ENCODE measurements at places on chromosomes 4 and X.

DNA sequence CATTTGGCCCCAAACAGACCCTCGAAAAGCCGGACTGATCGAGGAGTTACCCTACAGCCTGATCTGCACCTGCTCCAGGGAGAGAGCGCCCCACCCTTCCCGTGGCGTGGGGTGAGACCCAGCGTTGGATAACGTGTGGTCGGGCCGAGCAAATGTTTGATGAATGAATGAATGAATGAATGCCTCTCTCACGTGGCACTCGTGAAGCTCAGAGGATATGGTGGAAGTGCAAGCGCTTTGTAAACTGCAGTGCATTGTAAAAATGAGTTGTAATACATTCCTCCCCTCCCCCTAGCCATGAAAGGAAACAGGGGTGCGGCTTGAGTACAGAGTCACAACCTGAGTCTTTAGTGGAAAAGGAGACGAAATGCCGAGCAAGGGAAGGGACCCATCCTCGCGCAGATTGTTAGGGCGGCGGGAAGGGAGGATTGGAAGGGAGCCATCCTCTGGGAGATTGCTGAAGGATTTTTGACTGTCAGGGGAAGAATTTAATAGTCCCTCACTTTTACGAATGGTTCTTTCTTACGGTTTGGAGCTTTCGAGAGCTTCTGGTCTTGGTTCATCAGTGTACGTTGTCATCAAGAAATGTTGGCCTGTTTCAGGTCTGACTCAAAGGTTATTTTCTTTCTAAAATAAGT lies 772 bp upstream of the FBXW7 start:
- peak; percentile 4 for DNase-seq

- no peak for DNase-seq
Measured at GRCh38 chr4:105483840-105484239, 10.0 kb upstream of the PPA2 start.

- peak; percentile 24 for DNase-seq
Measured at GRCh38 chr4:146235654-146236177, 21.4 kb downstream of the REELD1 start.

GRCh38 chrX:153477901-153478300 lies 7.5 kb upstream of the HAUS7 start:
- DNase-seq: no peak

DNA sequence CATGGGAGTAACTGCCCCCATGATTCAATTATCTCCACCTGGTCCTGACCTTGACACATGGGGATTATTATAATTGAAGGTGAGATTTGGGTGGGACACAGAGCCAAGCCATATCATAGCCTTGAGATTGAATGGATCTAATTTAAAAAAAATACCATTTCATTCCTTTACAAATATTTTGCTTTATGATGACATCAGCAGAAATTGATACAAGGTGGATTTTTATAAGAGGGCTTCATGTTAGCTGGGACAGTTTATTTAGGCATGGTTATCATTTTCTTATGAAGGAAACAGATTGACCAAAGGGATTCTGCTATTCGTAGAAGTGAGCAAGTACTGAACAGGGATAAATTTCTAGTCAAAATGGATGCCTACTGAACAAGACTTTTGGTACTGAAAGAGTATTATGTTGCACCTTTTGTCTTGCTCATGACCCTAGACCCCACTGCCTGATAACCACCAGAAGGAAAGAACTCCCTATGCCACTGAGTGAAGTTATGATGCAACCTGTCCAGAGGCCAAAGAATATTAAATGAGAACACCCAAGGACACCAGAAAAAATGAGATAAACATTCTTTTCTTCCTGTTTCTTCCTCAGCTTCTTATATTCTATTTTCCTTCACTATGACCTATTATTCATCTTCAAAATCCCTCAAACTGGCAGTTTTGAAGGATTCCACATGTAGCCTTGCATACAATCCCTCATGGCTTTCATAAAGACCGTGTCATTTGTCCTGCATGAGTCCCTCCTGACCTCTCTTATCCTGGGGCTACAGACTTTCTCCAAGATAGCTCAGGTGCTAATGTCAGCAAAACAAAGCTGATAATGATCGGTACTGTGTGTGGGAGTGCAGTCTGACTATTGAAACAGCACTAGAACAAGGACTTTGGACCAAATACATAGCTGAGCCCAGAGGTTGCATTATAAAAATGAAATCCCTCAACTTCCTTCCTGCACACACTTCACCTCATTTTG lies 118.3 kb downstream of the AFF2 start:
- DNase-seq: no peak
